ENCODE measurements at places on chromosomes 6 and 20.
A peak's percentile ranks its signal among the peaks of the same experiment; 100 is the strongest.

DNA sequence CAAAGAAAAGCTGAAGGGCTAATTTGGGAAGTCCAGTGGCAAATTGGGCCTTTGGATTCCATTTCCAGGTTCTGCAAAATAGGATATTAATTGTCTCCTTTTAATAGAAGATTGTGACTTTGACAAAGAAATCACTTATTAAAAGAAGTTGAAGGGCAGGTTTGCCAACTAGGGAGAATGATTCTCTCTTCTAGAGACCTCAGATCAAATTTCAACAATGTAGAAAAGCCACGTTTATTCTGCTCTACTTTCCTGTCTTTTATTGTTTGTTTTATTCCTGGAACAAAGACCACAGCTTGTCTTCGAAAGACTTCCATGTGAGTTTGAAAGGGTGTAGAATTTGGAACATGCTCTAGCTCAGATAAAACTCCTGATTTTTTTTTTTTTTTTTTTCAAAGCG lies 65.5 kb upstream of the PRL start:
- DNase-seq = no peak

GRCh38 chr6:18122128-18123093 lies at the start of gene NHLRC1:
TSS of gene NHLRC1 (minus strand) at chr6:18122677. CDS start at chr6:18122606, 71 bp downstream.
- DNase-seq = peak; percentile 83

DNA sequence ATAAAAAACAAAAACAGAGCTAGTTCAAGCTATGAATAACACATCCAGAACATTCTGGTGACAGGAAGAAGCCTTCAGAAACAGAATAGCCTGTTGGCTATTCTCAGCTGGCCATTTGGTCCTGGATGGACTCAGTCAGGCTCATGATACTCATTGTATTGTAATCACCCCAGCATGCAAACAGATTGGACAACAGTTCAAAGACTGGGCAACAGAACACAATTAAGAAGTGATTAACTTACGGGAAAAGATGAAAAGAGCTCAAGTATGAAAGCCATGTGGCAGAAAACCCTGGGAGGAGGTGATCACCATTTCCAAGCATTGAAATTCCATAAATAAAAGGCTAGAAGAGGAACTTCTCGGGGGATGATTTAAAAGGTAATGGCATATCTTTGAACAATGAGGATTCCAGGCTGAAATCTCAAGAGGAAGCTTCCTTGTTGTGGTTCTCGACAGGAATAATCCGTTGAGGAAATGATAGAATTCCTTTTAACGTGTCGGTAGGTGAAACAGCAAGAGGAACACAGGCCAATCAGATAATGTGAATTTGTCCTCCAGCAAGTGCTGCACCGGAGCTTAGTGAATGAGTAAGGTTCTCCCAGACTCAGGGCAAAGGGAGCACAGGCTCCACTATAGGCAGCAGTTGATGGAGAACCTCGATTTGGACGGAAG lies 172.4 kb downstream of the BCAS1 start:
- DNase-seq = no peak

DNA sequence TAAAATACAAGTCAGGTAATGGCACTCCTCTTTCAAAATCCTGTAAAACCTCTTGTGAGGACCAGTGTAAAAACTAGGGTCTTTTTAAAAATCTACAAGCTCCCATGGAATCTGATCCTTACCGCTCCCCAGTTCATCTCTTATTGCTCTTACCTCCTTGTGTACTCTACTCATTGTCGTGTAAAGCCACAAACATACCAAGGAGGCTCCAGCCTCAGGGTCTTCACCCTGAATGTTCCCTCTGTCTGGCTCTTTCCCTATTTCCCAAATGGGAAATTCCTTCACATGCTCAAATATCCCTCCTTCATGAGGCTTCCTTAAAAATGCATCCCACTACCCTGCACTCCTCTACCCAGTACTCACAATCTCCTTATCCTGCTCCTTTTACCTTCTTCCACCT lies 67.1 kb downstream of the TASP1 start:
- DNase-seq = no peak

- no peak for DNase-seq
Observed at GRCh38 chr6:116217069-116217468, 36.8 kb downstream of the TSPYL4 start.

- no peak for DNase-seq
Observed at GRCh38 chr20:16350465-16350864, 222.8 kb downstream of the KIF16B start.
